ENCODE measurements at places on chromosomes 4 and X.

GRCh38 chr4:156999175-156999517, 27.5 kb upstream of the PDGFC start:
- no peak for DNase-seq

DNA sequence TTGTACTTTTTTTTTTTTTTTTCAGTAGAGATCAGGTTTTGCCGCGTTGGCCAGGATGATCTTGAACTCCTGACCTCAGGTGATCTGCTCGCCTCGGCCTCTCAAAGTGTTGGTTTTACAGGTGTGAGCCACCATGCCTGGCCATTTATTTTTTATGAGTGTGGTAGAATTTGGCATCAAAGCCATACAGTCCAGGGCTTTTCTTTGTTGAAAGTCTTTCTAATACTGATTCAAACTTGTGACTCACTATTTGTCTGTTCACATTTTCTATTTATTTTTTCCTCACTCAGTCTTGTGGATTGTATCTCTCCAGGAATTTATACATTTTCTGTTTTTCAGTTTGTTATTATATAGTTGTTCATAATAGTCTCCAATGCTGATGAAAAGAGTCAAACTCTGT, 66.5 kb upstream of the SPIN4 start:
- no peak for DNase-seq

- no peak for DNase-seq
These were observed 246.2 kb downstream of the SCFD2 start for GRCh38 chr4:53119680-53120079.

- no peak for DNase-seq
These were observed 166.1 kb downstream of the LRBA start for GRCh38 chr4:150849016-150849415.

DNA sequence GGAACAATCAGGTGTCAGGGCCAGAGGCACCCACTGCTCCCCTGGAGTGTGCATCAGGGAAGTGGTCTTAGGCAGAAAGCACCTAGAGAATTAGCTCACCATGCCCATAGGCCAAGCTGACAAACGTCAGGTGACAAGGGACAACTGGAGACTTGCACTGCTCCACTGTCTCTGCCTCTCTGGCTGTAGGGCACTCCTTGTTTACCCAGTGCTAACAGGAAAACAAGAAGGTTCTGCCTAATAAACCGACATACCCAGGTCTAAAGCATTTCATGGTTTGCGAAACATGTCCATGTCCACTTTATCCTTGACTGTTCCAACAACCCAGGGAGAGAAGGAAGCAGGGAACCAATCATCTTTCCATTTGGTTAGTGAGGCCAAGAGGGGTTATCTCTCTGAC, 92.5 kb upstream of the MAMLD1 start:
- DNase-seq = no peak

DNA sequence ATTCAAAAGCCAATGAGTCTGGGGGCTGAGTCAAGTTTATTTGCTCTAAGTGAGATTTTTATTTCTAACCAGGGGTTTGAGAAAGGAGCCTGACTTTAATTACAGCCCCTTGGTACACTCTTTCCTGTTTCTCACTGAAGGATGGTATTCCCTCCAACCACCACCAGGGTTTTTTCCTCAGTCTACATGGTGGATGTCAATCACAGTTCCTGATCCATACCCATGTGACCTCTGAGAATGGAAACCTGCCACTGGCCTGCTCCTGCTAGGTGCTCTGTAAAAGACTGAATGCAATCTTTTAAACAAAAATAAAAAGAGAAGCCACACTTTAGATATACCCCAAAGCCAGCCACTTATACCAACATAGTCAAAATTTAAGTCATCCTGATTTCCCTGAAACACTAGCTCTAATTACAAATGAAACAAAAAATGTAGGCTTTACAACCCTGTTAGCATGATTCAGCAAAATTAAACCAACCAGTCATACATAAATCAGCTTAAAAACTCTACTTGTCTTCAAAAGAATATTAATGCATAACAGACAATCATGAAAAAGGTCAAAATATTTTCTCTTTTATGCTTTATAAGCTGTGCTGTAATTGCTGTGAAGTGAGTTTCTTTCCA, 112.1 kb upstream of the NWD2 start:
- DNase-seq = no peak

Data from activated gamma-delta T cell treated with anti-CD3 and anti-CD28 coated beads, Interleukin-2, amount 50 U/mL, for 16 hours (primary cell).